RWPE2 (cell line): ENCODE measurements at places on chromosomes 5 and 9.

DNA sequence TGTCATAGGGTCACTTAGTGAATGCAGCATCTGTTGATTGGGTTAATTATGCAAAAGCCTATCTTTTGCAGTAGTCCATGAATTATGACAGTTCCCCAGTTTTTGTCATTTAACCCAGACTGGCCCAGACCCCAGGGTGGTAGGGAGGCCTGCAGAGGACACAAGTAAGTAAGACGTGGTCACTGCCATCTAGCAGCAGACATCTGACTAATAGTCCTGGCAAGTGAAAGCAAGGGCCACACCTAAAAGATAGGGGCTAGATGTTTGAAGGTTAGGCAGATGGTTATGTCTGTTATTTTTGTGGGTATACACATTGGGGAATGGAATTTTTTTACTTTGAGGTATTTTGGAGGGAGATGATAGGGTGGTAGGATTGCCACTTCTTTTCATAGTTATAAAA lies 48.0 kb downstream of the RAB14 start:
- no peak overlapping the region for H3K4me3 ChIP-seq
- no peak for DNase-seq
- H3K27ac ChIP-seq = no peak overlapping the region
- H3K4me1 ChIP-seq = peaks cover 33% of the 10 kb centered on the region
- H3K27me3 ChIP-seq = no peaks in the 10 kb centered on the region

DNA sequence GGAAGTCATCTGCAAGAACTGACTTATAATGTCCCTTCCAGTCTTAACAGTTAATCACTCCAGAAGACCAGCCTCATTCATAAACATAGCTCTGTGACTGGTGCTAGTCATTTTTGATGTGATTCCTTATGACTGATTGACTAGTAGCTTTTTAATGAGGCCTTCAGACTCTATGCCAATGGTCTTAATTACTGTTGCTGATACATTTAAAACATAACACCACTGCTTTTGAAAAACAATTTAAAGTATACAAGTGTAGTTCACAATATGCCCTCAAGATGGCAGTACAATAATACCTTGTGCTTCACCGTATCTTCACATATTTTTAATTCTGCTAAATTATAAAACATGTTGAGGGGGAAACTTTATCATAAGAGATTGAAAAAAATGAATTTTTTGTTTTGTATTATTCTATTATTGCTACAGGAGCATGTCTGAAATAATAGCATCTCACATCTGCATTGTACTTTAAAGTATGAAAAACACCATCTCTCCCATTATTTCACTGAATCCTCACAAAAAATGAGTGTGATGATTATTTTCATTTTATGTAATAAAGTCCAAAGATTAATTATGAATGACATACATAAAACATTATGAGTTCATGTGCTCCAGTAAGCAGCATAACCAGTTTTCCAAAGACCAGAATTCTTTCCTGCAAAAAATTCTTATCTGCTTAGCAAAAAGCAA lies 55.2 kb upstream of the SHISAL2B start:
- no peaks in the 10 kb centered on the region for H3K36me3 ChIP-seq
- no peak overlapping the region for H3K4me3 ChIP-seq
- H3K4me1 ChIP-seq = no peaks in the 10 kb centered on the region

GRCh38 chr5:37940931-37941623 lies 101.2 kb upstream of the GDNF start:
- peak overlapping the region; percentile 21 for H3K27ac ChIP-seq
- H3K4me1 ChIP-seq = peaks cover 15% of the 10 kb centered on the region
- H3K36me3 ChIP-seq = no peaks in the 10 kb centered on the region
- H3K4me3 ChIP-seq = no peak overlapping the region

DNA sequence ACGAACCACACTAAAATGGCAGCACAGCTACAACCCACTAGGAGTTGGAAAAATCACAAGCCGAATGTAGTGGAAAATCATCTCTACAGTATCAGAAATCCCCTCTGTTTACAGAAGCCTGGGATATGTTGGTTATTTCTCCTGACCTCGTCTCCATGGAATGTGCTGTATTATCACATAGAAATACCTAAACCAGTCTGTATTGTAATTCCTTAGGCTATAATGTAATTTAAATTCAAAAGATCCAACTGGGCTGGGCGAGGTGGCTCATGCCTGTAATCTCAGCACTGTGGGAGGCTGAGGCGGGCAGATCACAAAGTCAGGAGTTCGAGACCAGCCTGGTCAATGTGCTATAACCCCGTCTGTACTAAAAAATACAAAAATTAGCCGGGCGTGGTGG lies 244.8 kb upstream of the MPDZ start:
- H3K27me3 ChIP-seq = no peaks in the 10 kb centered on the region
- H3K27ac ChIP-seq = no peak overlapping the region
- H3K4me3 ChIP-seq = no peak overlapping the region
- no peak for DNase-seq
- no peaks in the 10 kb centered on the region for H3K36me3 ChIP-seq

- H3K4me1 ChIP-seq = no peaks in the 10 kb centered on the region
- no peak overlapping the region for H3K4me3 ChIP-seq
- H3K27ac ChIP-seq = no peak overlapping the region
- no peaks in the 10 kb centered on the region for H3K27me3 ChIP-seq
- no peak for DNase-seq
These were observed 9.9 kb upstream of the SPIN1 start for GRCh38 chr9:88378317-88378716.

DNA sequence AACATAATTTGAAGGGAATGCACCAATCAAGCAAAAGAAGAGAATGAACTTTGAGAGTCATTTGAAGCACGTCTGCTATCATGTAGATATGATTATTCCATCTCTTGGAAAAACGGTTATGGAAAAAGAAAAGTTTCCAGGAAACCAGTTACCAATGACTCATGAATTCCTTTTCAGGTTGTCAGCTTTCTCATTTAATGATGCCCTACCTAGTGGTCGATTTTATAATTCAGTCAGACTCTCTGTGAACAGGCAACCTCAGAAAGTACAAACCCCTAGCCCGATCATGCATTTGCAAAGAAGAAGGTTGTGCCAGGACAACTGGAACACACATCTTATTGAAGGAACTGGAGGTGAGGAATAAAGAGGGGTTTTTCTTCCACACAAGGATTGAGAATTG lies 355.1 kb upstream of the GRIA1 start:
- H3K36me3 ChIP-seq = no peaks in the 10 kb centered on the region
- DNase-seq = no peak
- peaks cover 10% of the 10 kb centered on the region for H3K4me1 ChIP-seq
- H3K4me3 ChIP-seq = no peak overlapping the region
- peak overlapping the region; percentile 2 for H3K27ac ChIP-seq

DNA sequence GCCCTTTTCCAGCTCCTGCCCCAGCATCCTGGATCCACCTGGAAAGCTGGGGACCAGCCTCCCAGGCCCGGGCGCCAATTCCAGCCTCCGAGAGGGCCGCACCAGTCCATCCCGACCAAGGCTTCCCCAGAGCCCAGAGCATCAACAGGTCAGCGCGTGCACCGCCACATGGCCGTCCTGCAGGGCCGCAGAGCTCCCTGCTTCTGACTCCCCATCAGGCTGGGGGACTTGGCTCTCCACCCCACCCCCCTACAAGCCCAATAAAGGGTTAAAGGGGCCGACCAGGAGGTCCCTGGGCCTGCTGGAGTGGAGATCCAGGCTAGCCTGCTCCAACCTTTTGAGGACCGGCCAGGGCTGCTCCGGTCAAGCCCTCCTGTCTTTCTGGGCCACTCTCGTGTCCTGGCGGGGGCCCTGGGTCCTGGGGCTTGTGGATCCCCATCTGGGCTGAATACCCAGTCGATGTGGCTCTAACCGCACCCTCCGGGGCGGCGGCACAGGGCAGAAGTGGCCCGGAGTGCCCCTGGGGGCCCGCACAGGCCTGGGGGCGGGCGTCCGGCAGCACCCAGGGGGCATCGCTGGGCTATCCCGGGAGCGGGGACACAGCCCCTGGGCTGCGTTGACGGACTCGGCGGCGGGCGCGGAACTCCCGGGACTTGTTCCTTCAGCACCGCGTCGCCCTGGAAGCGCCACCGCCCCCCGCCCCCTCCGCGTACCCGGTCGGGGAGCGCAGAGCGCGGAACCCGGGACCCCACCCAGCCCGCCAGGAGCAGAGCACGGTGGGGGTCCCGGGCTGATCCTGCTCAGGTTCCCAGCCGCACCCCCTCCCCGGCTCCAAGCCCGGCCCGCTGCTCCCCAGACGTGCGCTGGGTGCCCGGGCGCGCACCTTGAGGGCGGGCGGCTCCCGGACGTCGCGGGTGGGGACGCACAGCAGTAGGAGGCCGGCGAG lies 590 bp downstream of the ENTPD2 start:
- no peaks in the 10 kb centered on the region for H3K27me3 ChIP-seq
- H3K4me1 ChIP-seq = peaks cover 7% of the 10 kb centered on the region

GRCh38 chr5:71988808-71989207 lies 118.5 kb upstream of the MAP1B start:
- no peak overlapping the region for H3K4me3 ChIP-seq
- H3K27ac ChIP-seq = no peak overlapping the region
- no peak for DNase-seq
- H3K27me3 ChIP-seq = peaks cover 7% of the 10 kb centered on the region

DNA sequence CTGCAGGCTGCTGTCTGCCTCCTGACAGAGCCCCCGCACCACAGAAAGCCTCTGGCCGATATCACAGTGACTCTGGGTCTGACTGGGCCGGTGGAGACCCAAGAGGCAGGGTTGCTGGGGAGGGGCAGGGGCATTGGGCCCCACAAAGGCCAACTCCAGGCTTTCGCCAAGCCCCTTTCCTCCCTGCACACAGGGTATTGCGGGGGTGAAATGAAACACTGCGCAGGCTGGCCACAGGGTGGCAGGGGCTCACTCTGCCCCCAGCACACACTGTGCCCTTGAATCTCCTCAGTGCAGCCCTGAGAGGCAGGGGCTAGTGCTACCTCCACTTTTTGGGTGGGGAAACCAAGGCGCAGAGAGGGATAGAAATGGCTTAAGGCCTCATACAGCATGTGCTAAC lies 44.6 kb downstream of the BARX1 start:
- DNase-seq = no peak
- H3K4me3 ChIP-seq = no peak overlapping the region
- no peaks in the 10 kb centered on the region for H3K4me1 ChIP-seq
- H3K27ac ChIP-seq = no peak overlapping the region
- no peaks in the 10 kb centered on the region for H3K27me3 ChIP-seq
- no peaks in the 10 kb centered on the region for H3K36me3 ChIP-seq

- peaks cover 48% of the 10 kb centered on the region for H3K4me1 ChIP-seq
- H3K27me3 ChIP-seq = no peaks in the 10 kb centered on the region
- H3K4me3 ChIP-seq = no peak overlapping the region
- no peaks in the 10 kb centered on the region for H3K36me3 ChIP-seq
- peak overlapping the region; percentile 57 for H3K27ac ChIP-seq
These were observed 32.1 kb downstream of the RAPGEF1 start for GRCh38 chr9:131707733-131708157.

- no peak overlapping the region for H3K4me3 ChIP-seq
- DNase-seq = no peak
- H3K27ac ChIP-seq = no peak overlapping the region
- peaks cover 47% of the 10 kb centered on the region for H3K4me1 ChIP-seq
These were observed 7.7 kb upstream of the ADRA1B start for GRCh38 chr5:159908591-159908940.

DNA sequence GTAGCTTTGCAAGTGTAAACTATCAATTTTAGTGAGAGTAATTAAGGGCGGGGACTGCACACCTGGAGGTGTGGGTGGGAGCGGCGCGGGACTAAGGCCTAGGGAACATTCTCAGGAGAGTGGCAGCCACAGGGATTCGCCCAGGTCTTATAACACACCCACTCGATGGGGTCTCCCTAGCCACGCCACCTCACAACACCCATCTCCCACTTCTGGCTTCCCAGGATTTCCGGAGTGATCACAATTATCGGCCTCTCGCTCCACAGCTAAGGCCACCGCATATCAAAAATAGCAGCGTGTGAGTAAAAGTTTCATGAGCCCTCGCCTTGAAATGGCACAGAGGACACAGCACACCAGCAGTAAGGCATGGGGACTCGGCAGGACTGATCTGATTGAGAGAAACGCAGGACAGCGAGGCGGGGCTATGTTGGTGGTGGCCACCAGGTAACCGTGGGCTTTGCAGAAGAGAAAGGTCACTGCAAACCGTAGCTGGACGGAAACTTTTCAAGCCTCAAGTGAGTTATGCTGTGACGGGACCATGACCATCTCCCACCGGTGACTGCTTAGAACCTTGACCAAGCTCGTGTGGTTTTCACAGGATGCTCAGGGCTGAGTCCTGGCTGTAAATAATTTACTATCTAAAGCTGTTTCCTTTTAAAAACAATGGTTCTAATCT lies 1.1 kb upstream of the LPAR1 start:
- H3K36me3 ChIP-seq = no peaks in the 10 kb centered on the region
- H3K4me3 ChIP-seq = peak overlapping the region; percentile 98
- DNase-seq = peak; percentile 61
- no peaks in the 10 kb centered on the region for H3K27me3 ChIP-seq

GRCh38 chr5:130975299-130975698 lies 189.8 kb downstream of the HINT1 start:
- H3K27me3 ChIP-seq = peaks cover 4% of the 10 kb centered on the region
- no peaks in the 10 kb centered on the region for H3K4me1 ChIP-seq
- DNase-seq = no peak
- H3K4me3 ChIP-seq = no peak overlapping the region
- no peaks in the 10 kb centered on the region for H3K36me3 ChIP-seq

- no peaks in the 10 kb centered on the region for H3K36me3 ChIP-seq
- DNase-seq = no peak
- H3K4me3 ChIP-seq = no peak overlapping the region
- H3K27ac ChIP-seq = no peak overlapping the region
- peaks cover 40% of the 10 kb centered on the region for H3K27me3 ChIP-seq
These were observed 30.5 kb upstream of the MSX2 start for GRCh38 chr5:174693697-174694385.

DNA sequence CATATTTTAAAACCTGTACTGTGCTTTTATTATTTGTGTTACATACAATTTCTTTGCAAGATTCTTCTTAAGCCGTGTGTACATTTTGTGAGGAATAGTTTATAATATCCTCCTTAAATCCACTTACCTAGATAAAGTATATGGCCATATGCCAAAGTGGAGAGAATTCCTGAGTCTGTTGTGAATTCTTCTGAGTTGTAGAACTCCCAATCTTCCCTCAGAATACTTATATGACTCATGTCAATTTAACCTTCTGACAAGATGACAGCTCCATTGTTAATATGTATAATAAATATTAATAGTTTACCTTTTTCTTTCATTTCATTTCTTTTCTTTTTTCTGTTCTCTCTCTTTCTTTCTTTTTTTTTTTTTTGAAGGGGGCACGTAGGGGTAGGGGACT lies 6.0 kb upstream of the RICTOR start:
- no peak for DNase-seq
- H3K4me3 ChIP-seq = no peak overlapping the region
- H3K36me3 ChIP-seq = no peaks in the 10 kb centered on the region
- peaks cover 30% of the 10 kb centered on the region for H3K4me1 ChIP-seq

GRCh38 chr5:134543820-134544614 lies 18.5 kb downstream of the JADE2 start:
- no peak overlapping the region for H3K4me3 ChIP-seq
- peaks cover 7% of the 10 kb centered on the region for H3K4me1 ChIP-seq
- peaks cover 86% of the 10 kb centered on the region for H3K36me3 ChIP-seq
- no peak overlapping the region for H3K27ac ChIP-seq
- peak; percentile 71 for DNase-seq

GRCh38 chr9:114308361-114308950 lies 14.4 kb upstream of the ORM1 start:
- H3K27me3 ChIP-seq = no peaks in the 10 kb centered on the region
- H3K27ac ChIP-seq = no peak overlapping the region
- H3K4me3 ChIP-seq = no peak overlapping the region
- DNase-seq = peak; percentile 37
- H3K4me1 ChIP-seq = no peaks in the 10 kb centered on the region
